Breast epithelium (tissue), 4 donors: ENCODE measurements at places on chromosomes 2 and 18. TPM values are rescaled to one million over a fixed set of nuclear protein-coding genes. Genes with fewer than 3 reads are reported as not detected.

DNA sequence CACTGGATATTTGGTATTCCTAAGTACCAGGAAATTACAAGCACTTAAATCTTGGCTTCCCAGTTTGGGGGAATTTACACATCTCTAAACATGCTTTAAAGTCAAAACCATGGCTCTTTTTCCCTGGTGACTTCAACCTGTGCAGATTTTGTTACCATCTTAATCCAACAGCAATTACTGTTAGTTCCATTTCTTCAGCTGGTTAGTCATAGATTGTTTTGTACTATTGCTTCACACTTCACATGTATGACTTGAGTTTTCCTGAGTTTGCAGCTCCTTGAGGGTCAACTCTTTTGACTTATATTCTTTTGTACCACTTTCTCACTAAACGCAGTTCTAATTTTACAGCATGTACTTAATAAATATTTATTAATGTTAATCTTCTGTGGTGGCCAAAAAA lies 203.4 kb upstream of the RND3 start:
- H3K27me3 ChIP-seq, result no peaks in the 10 kb centered on the region
- no peaks in the 10 kb centered on the region for H3K36me3 ChIP-seq
- H3K4me3 ChIP-seq, result no peak overlapping the region
- no peak for DNase-seq
- H3K4me1 ChIP-seq, result no peaks in the 10 kb centered on the region

Gene SGPP2
- total RNA-seq, result 8.8 TPM

DNA sequence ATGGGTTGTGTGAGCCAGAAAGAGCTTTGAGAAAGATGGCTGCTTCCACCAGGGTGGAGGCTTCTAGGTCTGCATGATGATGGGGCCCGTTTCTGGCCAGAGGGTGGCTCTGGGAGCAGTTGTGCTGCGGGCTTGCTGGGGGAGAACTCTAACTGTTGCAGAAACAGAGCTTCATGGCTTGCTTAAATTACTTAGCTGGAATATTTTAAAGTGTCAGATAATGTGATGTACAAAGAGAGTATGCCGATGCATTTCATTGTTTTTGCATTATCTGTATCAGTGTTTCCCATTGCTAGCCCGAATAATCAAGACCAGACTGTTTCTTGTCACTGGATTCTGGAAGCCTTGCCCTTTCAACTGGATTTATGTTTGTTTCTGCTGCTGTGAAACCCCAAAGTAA lies 6.3 kb upstream of the DRC1 start:
- no peak for DNase-seq
- no peaks in the 10 kb centered on the region for H3K4me1 ChIP-seq
- H3K4me3 ChIP-seq, result no peak overlapping the region
- no peak overlapping the region for H3K27ac ChIP-seq

Gene LINC00305
- total RNA-seq, result not detected

Gene REG1B
- total RNA-seq, result not detected

Gene WNT6
- total RNA-seq, result 3.3 TPM

- no peaks in the 10 kb centered on the region for H3K27me3 ChIP-seq
- no peaks in the 10 kb centered on the region for H3K36me3 ChIP-seq
- H3K4me1 ChIP-seq, result no peaks in the 10 kb centered on the region
Measured at GRCh38 chr2:159174759-159175158, 111.7 kb downstream of the WDSUB1 start.

Gene B3GNT7
- total RNA-seq, result 2.3 TPM

DNA sequence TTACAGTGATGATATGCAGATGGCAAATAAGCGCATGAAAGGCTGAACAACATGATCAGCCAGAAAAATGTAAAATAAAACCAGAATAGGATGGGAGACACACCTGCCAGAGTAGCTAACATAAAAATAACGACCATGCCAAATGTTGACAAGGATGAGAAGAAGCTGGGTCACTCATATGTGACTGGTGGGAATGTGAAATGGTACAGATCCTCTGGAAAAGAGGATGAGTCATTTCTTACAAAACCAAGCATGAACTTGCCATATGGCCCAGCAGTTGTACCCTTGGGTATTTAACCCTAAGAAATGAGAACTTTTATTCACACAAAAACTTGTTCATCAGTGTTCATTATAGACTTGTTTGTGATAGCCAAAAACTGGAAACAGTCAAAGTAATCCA lies 143.8 kb downstream of the SH3BP4 start:
- H3K4me3 ChIP-seq, result no peak overlapping the region
- no peaks in the 10 kb centered on the region for H3K27me3 ChIP-seq
- no peaks in the 10 kb centered on the region for H3K36me3 ChIP-seq
- no peak overlapping the region for H3K27ac ChIP-seq
- H3K4me1 ChIP-seq, result no peaks in the 10 kb centered on the region

Gene PRSS56
- not detected for total RNA-seq

Gene C2orf80
- not detected for total RNA-seq

DNA sequence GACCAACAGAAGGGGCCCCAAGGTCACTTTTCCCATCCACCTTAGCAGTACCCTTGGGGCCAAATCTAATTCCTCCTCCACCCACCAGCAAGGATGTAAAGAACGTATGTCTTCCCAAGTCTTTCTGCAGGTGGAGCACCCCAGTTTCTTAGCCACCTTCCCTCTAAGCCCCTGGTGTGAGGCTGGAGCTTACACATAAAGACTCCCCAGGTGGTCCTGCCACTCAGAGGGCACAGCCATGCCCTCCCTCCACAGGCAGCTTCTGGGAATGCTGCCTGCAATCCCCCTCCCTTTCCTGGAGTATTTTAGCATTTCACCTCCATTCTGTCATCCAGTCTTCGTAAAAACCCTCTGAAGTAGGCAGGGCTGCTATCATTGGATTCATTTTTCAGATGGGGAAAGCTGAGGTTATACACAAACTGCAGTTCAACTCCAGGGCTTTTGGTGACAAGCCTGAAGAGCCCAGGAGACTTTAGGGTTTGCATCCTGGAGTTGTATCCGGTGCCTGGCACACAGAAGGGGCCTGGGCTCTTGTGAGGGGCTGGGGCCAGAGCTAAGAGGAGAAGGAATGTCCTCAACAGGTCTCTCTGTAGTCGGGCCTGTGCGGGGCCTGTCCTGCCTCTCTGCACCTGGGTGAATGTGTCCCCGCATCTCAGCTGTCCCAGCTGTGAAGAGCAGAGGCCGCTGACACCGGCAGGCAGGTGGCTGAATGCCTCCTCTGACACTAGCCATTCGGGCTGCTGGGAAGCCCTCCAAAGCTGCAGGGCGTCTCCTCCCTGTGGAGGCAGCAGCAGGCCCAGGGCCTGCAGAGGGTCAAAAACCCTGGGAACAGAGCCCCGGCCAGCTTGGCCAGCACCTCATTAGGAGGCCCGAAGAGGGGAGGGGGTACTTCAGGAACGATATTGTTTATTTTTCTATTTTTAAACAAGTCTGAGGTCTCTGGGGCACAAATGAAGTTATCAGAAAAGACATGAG lies 27.6 kb downstream of the CIB4 start:
- peaks cover 3% of the 10 kb centered on the region for H3K27me3 ChIP-seq
- no peaks in the 10 kb centered on the region for H3K36me3 ChIP-seq
- H3K4me3 ChIP-seq, result no peak overlapping the region
- H3K27ac ChIP-seq, result no peak overlapping the region
- DNase-seq, result no peak

GRCh38 chr2:110864731-110865130 lies 132.4 kb downstream of the ACOXL start:
- DNase-seq, result no peak
- no peaks in the 10 kb centered on the region for H3K27me3 ChIP-seq
- no peaks in the 10 kb centered on the region for H3K4me1 ChIP-seq
- no peak overlapping the region for H3K27ac ChIP-seq
- no peak overlapping the region for H3K4me3 ChIP-seq

Gene CFC1
- total RNA-seq, result not detected

GRCh38 chr2:112621790-112622527 lies 23.8 kb upstream of the SLC20A1 start:
- no peaks in the 10 kb centered on the region for H3K4me1 ChIP-seq
- no peaks in the 10 kb centered on the region for H3K36me3 ChIP-seq
- peak overlapping the region; percentile 50 for H3K4me3 ChIP-seq

Gene MTA3
- total RNA-seq, result 58.0 TPM

GRCh38 chr2:106160786-106161261 lies 33.3 kb downstream of the UXS1 start:
- H3K4me3 ChIP-seq, result no peak overlapping the region
- H3K36me3 ChIP-seq, result no peaks in the 10 kb centered on the region
- no peak for DNase-seq
- no peak overlapping the region for H3K27ac ChIP-seq
- no peaks in the 10 kb centered on the region for H3K27me3 ChIP-seq

GRCh38 chr2:207772081-207772843 lies 2.6 kb upstream of the FZD5 start:
- no peaks in the 10 kb centered on the region for H3K4me1 ChIP-seq
- H3K4me3 ChIP-seq, result no peak overlapping the region
- no peak for DNase-seq

Gene ALKAL2
- 16.1 TPM for total RNA-seq

GRCh38 chr2:206154197-206154596 lies 5.0 kb downstream of the NDUFS1 start:
- no peaks in the 10 kb centered on the region for H3K4me1 ChIP-seq
- H3K27ac ChIP-seq, result no peak overlapping the region
- H3K36me3 ChIP-seq, result peaks cover under 1% of the 10 kb centered on the region
- no peaks in the 10 kb centered on the region for H3K27me3 ChIP-seq

GRCh38 chr2:126507425-126507911 lies 148.5 kb upstream of the GYPC start:
- H3K4me3 ChIP-seq, result no peak overlapping the region
- no peaks in the 10 kb centered on the region for H3K4me1 ChIP-seq
- H3K27ac ChIP-seq, result no peak overlapping the region
- H3K27me3 ChIP-seq, result no peaks in the 10 kb centered on the region
- no peak for DNase-seq

Gene MC2R
- total RNA-seq, result not detected

- H3K36me3 ChIP-seq, result no peaks in the 10 kb centered on the region
- no peak overlapping the region for H3K4me3 ChIP-seq
- H3K4me1 ChIP-seq, result no peaks in the 10 kb centered on the region
- no peak for DNase-seq
- H3K27ac ChIP-seq, result no peak overlapping the region
- no peaks in the 10 kb centered on the region for H3K27me3 ChIP-seq
Measured at GRCh38 chr2:88184762-88185161, 14.6 kb downstream of the THNSL2 start.

Gene HJURP
- not detected for total RNA-seq

DNA sequence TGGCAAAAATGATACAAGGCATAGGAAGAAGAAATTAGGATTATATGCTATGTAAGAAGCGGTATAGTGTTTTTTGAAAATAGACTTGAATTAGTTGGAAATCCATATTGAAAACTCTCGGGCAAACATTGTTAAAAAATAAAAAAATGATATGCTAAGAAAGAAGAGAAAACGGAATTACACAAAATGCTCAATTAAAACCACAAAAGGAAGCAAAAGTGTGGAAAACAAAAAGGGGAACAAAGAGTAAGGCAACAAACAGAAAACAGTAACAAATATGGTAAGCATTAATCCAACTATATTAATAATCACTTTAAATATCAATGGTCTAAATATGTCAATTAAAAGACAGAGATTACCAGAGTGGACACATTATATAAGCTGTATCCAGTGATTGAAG lies 58.4 kb downstream of the TXNL1 start:
- no peak overlapping the region for H3K4me3 ChIP-seq
- peaks cover 3% of the 10 kb centered on the region for H3K4me1 ChIP-seq
- no peak for DNase-seq
- H3K27me3 ChIP-seq, result no peaks in the 10 kb centered on the region

Gene CRYGD
- total RNA-seq, result not detected

Gene TAF4B
- 14.1 TPM for total RNA-seq

DNA sequence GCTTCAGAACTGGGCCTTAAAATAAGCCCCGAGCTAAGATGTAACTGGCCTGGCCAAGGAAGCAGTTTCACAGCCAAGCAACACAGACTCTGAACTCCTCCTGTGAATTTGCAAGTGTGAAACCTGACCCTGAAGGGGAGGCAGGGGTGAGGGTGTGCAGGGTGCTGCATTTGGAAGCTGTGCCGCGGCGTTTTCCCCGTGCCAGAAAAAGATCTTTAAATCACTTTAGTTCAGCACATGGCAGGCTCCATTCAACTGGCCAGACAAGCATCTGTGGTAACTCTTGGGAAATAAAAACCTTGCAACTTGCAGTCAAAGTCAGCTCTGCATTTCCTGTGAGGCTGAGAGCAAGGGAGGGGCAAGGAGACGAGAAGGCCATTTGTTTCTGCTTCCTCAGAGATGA lies 209.3 kb upstream of the SOX11 start:
- no peak overlapping the region for H3K4me3 ChIP-seq
- no peaks in the 10 kb centered on the region for H3K27me3 ChIP-seq
- DNase-seq, result no peak
- H3K36me3 ChIP-seq, result no peaks in the 10 kb centered on the region
- H3K27ac ChIP-seq, result no peak overlapping the region

- no peaks in the 10 kb centered on the region for H3K27me3 ChIP-seq
- no peaks in the 10 kb centered on the region for H3K36me3 ChIP-seq
- no peak overlapping the region for H3K27ac ChIP-seq
- H3K4me1 ChIP-seq, result peaks cover 7% of the 10 kb centered on the region
Measured at GRCh38 chr2:237573721-237574415, 7.5 kb downstream of the PRLH start.

DNA sequence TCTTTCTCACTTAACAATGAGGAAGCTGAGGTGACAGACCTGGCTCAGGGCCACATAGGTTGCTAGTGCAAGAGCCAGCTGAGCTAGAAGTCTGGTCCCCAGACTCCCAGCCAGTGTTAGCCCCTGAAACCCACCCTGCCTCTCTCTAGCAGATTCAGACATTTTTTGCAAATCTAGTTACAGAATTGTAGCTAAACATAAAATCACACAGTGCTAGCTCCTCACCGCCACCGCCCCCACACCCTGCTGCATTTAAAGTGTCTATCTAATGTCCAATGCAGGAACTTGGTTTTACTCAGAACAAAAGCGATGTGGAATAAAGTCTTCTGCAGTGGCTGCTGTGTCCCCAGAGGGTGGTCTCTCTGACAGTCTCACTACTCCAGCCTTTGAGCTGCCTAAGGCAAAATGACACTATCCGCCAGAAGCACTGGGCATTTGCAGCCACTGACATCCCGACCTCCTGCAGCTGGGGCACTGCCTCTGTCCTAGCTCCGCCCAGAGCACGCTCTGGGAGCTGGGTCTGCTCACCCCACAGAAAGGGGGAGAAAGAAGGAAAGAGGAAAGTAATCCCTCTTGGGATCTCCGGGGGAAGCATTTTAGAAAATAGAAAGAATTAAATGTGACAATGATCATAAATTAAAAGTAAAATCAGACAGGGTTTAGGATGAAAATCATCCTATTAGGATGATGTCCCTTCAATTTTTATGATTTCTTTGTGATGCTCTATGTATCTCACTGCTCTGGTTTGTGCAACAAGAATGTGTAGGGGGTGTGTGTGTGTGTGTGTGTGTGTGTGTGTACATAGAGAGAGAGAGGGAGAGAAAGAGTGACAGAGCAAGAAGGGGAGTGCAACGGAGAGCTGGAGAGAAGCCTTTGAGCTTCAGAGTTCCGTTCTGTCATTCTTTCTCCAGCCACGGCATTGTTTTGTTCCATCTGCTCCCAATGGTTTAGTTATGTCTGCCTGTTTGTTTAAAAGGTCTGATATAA lies 50.5 kb upstream of the ST8SIA3 start:
- no peak overlapping the region for H3K27ac ChIP-seq
- H3K4me1 ChIP-seq, result no peaks in the 10 kb centered on the region
- DNase-seq, result no peak

- no peaks in the 10 kb centered on the region for H3K36me3 ChIP-seq
- no peak overlapping the region for H3K27ac ChIP-seq
- no peaks in the 10 kb centered on the region for H3K27me3 ChIP-seq
- no peaks in the 10 kb centered on the region for H3K4me1 ChIP-seq
Measured at GRCh38 chr2:181575650-181576025, 81.3 kb downstream of the CERKL start.
